ENCODE measurements at places on chromosomes 7 and 10.

- DNase-seq: no peak
Measured at GRCh38 chr7:26700386-26700785, 164.0 kb downstream of the SKAP2 start.

- no peak for DNase-seq
Measured at GRCh38 chr7:149422914-149423301, 38.0 kb downstream of the ZNF777 start.

GRCh38 chr10:1381339-1381738 lies 325.2 kb downstream of the WDR37 start:
- DNase-seq: no peak

GRCh38 chr7:121797657-121798452 lies 75.1 kb upstream of the PTPRZ1 start:
- no peak for DNase-seq

GRCh38 chr10:105192861-105193260 lies 551.8 kb downstream of the SORCS3 start:
- no peak for DNase-seq

- no peak for DNase-seq
Measured at GRCh38 chr10:78349165-78349516, 315.5 kb downstream of the RPS24 start.

- DNase-seq: no peak
Measured at GRCh38 chr10:19638182-19638895, 177.9 kb upstream of the PLXDC2 start.

DNA sequence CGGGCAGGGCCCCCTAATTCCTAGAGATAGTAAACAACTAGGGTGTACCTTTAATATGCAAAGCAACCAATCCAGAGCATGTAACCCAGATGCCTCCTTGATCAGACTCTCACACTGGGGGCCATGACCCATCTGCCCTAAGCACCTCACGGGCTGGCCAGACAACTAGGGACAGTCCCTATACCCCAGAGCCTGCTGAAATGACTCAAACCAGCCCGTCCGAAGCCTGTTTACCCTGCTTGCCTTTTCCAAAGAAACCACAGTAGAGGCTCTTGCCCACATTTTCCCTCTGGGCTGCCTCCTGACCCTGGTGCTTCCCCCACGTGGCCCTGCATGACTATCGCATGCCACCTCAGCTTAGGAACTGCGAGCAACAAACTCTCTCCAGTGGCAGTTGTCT lies 46.2 kb downstream of the RGS10 start:
- no peak for DNase-seq

GRCh38 chr7:44972562-44972961 lies 6.3 kb downstream of the MYO1G start:
- DNase-seq: no peak

DNA sequence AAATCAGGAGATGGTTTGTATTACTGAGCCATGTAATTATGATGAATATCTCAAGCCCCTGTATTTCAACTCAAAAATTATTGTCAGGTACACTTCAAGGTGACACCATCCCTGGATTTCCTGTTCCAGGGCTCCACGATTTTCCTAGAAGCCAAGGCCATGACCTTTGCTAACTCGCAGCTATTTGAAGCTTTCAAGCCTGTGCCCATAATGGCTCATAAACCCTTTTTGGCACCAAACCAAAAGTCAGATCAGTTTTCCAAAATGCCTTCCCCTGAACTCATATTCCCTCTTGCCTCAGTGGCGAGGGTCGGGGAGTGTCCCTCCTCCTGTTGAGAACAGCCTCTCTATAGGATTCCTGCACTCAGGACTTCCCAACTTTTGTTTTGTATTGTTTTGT lies 70.8 kb downstream of the HIP1 start:
- no peak for DNase-seq

- no peak for DNase-seq
Measured at GRCh38 chr10:104694074-104694473, 53.0 kb downstream of the SORCS3 start.

DNA sequence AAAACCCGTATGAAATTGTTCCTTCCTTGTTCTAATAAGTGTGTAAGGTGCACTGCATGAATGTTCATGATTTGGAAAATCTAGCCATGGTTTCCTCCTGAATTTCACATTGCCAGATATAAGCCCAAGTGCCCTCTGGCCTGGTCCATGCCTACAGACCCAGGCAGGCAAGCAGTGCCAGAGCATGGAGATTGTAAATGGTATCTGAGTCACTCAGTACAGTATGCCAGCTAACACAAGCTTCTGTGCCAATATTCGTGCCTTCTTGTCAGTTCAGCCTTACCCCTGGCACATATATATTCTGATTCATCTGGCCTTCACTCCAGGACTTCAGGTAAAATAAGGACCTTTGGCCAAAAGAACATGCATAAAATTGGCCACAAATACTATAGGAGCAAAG lies 38.4 kb upstream of the PDE1C start:
- DNase-seq: no peak

- no peak for DNase-seq
Measured at GRCh38 chr7:93211228-93211818, 14.9 kb downstream of the HEPACAM2 start.

DNA sequence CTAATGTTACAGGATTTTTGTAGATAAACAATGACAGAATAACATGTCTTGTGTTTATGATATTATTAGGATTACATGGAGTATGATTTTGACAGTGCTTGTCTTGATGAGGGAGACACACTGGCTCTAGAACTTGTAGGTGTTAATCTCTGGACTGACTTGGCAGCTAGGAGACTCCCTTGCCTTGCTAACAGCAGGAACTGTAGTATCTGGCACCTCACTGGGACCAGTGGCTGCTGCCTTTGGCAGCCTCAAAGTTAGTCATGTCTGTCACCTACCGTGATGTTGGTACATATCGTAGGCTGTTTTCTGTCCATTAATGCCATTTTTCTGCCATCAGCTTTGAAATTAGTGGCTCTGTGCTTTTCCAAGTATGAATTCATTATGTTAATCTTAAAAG lies 261.5 kb downstream of the CDK14 start:
- DNase-seq: no peak

DNA sequence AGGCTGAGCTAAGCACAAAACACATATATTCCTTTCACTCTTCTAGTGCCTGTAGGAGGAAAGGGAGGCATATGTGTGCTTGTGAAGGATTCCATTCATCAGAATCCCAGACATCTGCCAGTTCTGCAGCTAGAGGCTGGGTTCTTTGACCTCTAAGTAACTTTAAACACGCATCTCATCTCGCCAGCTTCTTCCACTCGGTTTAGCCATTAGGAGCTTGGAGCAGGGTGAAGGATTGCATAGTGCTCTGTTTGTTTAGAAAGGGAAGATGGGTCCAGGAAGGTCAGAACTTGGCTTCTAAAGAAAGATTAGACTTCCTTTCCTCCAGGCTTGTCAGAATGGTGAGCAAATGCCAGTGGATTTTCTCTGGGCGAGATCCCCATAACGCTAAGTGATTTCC lies 43.6 kb downstream of the HK1 start:
- no peak for DNase-seq

- no peak for DNase-seq
Measured at GRCh38 chr7:101998029-101998905, 180.8 kb downstream of the CUX1 start.

DNA sequence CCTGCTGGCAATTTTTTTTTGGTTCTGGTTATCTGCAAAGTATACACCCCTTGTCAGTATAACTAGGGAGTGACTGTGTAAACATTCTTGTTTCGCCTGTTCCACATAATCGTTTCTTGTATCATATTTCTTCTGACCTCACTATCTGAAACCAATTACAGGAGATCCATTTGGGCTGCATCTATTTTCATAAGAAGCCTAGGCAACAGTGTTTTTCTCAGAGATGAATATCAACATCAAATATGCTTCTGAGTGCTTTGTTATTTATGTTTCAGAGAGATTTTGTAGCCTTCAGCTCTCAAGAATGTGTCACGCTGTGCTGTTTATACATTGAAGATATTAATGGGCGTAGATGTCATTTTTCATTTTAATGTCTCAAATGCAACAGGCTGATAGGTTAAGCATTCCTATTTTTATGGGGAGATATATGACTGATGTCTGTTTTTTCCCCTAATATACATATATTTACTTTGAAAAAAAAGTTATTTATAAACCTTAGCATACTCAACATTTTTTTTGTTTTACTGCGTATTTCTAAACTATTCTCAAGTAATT lies 115.5 kb downstream of the FOXP2 start:
- no peak for DNase-seq

GRCh38 chr7:41818765-41819398 lies 116.0 kb upstream of the INHBA start:
- no peak for DNase-seq

DNA sequence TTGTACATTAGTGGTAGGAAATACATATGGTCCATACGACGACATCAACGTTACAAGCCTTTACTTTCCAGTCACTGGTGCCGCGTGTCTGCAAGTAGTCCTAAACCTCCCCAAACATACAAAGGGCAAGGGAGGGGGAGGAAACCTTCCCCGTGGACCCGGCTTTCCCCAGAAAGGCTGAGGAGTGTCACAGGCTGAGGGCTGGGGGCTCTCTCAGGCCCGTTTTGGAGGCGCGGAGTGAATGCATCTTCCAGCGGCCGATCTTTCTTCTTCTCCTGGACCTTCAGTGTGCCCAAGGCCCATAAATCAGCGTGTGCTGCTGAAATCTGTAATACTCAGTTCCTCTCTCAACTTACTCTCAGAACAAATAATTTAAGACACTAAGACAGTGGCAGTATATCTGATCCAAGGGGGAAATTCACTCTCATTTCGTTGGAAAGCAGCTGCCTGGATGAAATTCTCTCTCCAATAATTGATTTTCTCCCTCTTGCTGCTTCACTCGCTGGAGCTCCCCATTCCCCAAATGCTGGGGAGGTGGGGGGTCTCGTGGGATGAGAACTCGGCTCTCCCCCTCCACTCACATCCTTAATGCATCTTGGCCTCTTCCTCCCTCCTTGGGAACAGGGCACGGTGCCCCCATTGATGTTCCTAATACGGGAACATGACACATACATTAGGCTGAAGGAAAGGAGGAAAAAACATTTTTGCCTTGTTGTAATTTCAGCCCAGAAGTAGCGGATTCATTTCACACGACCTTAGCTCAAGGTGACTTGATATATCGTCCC lies 126.1 kb downstream of the ADARB2 start:
- DNase-seq: no peak

GRCh38 chr7:55644567-55644966 lies 72.3 kb upstream of the VOPP1 start:
- no peak for DNase-seq

GRCh38 chr10:133032976-133033741 lies 54.6 kb upstream of the ADGRA1 start:
- no peak for DNase-seq

DNA sequence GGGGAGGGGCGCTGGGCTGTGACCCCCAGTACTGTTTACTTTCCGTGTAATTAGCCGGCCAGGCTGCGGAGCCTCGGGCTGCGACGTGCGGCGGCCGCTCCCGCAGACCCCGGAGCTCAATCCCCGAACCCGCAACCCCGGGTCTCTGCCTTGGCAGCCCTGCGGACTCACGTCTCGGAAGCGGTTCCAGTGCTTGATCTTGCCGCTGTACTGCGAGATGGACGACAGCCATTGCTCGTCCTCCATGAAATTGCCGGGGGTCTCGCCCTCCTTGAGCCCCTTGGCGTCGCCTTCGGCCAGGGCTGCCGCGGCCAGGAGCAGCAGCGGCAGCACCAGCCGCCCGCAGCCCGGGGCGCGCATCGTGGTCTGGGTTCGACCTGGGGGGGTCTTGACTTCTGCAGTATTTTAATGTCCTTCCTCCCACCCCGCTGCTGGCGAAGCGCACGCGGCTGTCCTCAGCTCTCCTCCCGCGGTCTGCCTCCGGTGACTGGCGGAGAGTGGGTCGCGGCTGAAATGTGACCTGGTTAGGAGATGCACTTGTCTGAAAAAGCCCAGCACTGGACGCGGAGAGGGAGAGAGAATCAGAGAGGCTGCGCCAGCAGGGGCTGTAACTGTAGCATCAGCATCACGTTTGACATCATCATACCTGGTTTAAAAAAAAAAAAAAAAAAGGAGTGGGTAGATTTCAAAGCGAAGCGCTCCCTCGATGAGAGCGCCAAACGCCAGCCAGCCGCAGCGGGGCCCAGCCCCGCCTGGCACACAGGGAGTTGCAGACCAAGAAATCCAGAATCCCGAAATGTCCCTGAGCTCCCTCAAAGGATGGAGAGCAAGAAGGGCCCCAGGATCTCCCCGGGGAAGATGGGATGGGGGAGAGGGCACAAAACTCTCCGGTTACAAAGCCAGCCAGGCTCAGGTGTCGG lies at the start of gene SPOCK2:
SPOCK2 (minus strand) TSS at position 583 of the 920 bp plus-strand sequence; CDS start at position 360, 223 bp downstream.
- DNase-seq: peak; percentile 41

DNA sequence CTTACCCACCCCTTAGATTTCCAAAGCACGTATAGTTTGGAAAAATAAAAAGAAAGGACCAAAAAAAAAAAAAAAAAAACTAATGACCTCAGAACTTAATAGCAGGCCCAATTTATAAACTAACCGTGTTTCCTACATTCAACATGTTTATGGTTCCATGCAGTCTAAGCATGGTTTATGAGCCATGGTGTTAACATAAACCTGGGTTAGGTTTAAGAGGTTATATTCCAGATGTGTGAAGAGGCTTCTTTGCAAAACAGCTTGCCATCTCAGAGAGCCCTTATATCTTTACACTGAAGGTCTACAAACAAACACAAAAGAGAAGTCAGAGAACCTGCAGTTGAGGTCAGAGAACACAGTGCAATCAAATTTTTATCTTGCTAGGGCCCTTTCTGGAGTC lies 15.8 kb downstream of the TMEM254 start:
- DNase-seq: no peak

- no peak for DNase-seq
Measured at GRCh38 chr7:3280946-3281656, 20.0 kb upstream of the SDK1 start.

GRCh38 chr7:138499340-138499739 lies 39.3 kb downstream of the TRIM24 start:
- no peak for DNase-seq

DNA sequence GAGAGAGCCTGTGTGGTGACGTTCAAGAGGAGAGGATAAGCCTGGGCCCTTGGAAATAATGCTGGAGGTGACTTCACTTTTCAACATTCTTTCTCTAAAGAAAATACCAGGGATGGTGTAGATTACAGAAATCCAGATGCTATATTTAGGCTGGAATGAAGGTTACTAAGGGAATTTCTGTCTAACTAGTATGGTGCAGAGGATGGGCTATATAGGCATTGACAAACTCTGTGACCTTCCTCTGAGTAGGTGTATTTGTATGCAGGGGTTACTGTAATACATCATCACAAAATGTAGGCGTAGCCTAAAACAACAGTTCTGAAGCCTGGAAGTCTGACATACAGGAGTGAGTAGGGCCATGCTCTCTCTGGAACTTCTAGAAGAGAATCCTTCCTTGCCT lies 155.3 kb upstream of the INHBA start:
- no peak for DNase-seq

GRCh38 chr7:153829525-153829924 lies 222.7 kb upstream of the DPP6 start:
- DNase-seq: no peak

DNA sequence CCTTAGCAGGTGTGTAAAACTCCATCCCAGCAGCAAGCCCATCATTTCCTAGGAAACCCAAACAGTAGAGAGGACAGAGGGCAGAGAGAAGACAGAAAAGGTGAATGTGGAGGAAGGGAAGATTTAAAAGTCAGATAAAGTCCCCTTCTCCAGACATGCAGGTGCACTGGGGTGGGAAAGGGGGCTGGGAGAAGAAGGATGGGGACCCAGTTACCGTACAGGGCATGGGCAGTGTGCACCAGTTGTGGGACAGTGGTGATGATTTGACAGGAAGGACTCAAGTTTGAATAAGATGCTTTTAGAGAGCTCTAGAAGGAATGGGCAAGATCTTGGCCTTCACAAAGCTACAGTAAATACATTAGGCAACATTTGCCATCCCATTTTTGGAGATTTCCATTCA lies 110.7 kb upstream of the PLXNA4 start:
- no peak for DNase-seq

All from stimulated activated CD4-positive, alpha-beta T cell treated with anti-CD3 and anti-CD28 coated beads, TNF-alpha, amount 100 ng/mL, for 4 hours (primary cell).